Left lung (tissue), 14 donors: ENCODE measurements at places on chromosomes 1 and 21. TPM values are rescaled to one million over a fixed set of nuclear protein-coding genes. Genes with fewer than 3 reads are reported as not detected.

FCRL6 gene
- 0.38 TPM for polyA plus RNA-seq

PLA2G5 gene
- polyA plus RNA-seq: 0.67 TPM

TNNT2 gene
- 3.2 TPM for polyA plus RNA-seq

DNA sequence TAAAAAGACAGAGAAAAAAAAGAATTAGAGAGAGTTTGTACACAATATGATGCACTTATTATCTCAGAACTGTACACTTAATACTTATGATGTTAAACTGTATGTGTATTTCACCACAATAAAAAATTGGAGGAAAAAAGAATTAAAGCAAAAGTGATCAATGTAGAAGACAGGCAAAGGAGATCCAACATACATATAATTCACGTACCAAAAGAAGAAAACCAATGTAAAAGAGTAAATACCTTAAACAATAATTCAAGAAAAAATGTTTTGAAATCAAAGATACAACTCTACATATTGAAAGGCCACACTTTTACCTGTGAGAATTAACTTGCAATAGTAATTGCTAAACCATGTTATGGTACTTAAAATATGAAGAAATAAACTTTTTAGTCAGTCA lies 9.8 kb upstream of the PGLYRP3 start:
- no peak for DNase-seq

DNA sequence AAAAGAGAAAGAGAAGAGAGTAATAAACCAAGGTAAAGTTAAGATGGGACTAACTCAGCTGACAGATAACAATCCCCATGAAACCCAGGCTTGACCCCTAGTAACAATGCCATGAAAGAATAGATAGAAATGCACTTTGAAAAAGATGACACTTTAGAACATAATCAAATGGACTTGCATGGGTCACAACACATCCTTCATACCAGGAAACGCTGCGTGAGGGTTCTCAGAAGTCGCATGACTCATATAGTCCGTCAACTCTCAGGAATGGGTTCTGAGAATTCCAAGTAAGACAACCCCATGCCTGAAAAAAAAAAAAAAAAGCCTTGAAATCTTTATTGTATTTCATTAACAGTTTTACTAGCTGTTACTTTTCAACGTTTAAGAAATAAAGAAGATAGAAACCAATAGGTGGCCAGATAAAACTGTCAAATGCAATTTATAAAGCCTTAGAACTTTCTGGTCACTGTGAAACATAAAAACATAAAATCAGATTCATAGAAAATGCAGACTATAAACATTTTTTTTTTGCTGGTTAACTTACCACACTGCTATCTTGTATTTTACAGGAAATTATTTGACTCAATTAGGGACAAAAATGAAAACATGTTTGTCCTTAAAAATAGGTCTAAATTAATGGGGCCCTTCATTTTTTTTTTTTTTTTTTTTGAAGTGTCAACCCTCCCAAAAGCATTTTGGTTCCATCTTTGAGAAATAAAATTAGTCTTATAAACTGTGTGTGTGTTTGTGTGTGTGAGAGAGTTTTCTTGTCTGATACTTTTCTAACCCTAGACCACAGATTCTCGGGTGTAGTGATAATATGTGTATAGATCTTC lies 202.1 kb downstream of the NCAM2 start:
- DNase-seq: no peak

- no peak for DNase-seq
Observed at GRCh38 chr21:28614791-28615190, 377.9 kb downstream of the LTN1 start.

LORICRIN gene
- polyA plus RNA-seq: not detected

SRGAP2C gene
- 13.9 TPM for polyA plus RNA-seq

- no peak for DNase-seq
Observed at GRCh38 chr1:18037651-18038050, 69.9 kb upstream of the IGSF21 start.

LCE6A gene
- polyA plus RNA-seq: not detected

- DNase-seq: no peak
Observed at GRCh38 chr1:212542761-212543187, 65.8 kb upstream of the ATF3 start.

OR2T2 gene
- polyA plus RNA-seq: not detected

SLC35F3 gene
- polyA plus RNA-seq: 1.4 TPM

TRIM58 gene
- 2.2 TPM for polyA plus RNA-seq

AADACL3 gene
- not detected for polyA plus RNA-seq

PKN2 gene
- 106 TPM for polyA plus RNA-seq

ADGRL4 gene
- polyA plus RNA-seq: 13.0 TPM

FAM167B gene
- 7.1 TPM for polyA plus RNA-seq

- no peak for DNase-seq
Observed at GRCh38 chr1:181179279-181179986, 90.9 kb downstream of the IER5 start.
